ENCODE measurements at places on chromosomes 12 and 14.

DNA sequence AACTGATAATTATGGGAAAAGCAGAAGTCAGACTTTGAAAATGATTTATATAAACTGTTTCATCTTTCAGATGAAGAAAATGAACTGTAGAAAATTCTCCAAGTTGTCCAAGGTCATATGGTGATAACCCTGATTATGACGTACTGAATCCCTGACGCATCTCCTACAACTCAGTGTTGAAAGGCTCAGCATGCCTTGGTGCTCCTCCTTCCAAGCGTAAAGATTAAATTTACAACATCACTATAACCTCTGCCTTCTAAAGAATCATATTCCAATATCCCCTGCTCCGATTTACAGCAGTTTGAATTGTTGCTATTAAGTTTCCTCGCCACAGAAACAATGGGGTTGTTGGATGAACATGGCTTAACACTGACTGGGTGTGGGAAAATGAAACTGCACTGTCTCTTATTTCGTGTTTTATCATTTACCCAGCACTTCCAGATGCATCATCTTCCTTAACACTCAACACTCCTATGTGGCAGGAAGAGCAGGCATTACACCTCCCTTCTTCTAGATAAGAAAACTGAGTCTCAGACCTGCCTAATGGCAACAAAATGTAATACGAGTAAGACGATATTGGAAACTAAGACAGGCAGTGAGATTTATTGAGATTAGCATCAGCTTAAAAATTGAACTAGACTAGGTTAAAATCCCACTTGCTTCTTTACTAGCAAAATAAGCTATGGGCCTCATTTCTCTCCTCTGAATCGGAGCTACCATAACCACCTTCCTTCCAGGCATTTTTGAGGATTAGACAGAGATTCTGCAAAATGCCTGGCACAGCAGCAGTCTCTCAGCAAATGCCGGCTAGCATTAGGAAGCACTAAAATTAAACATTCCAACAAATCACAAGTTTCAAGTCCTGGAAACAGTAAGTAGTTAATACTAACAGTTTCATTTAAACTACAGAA is 74.2 kb downstream of the PPM1H start:
- DNase-seq = no peak

DNA sequence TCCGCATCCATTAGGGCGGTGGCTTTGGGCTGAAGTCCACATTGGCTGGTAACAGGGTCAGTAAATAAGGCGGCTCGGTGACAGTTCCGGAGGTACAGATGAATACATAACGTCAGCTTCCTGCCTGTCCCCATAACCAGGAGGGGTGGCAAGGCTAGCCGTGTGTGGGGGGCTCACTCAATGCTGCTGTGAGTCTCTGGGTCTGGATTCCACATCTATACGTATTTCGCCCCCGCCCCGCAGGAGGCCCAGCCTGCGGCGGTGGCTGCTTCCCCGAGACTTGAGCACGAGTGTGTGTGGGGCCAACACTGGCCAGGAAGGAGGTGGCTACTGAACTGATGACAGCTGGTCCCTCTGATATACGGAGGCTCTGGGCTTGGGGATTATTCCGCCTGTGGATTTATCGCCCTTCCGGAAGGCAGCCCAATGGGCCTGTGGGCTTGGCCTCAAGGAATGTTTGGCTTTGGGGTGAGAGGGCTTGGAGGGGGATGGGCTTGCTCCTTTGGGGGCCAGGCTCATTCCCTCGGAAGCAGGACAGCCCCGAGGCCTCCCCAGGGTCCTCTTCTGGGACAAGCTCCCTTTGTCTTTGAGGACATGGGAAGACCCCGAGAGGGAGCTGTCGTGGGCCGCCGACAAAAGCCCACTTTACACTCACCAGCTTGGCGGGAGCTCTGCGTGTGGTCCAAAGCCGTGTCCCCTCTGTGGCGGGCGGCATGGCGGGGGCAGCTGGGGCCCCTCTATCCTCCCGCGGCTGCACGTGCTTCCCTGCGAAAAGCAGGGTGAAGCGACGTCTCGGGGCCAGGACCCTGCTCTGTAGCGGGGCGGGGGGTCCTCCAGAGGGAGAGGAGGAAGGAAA is 82.1 kb downstream of the KIF26A start:
- DNase-seq = no peak

DNA sequence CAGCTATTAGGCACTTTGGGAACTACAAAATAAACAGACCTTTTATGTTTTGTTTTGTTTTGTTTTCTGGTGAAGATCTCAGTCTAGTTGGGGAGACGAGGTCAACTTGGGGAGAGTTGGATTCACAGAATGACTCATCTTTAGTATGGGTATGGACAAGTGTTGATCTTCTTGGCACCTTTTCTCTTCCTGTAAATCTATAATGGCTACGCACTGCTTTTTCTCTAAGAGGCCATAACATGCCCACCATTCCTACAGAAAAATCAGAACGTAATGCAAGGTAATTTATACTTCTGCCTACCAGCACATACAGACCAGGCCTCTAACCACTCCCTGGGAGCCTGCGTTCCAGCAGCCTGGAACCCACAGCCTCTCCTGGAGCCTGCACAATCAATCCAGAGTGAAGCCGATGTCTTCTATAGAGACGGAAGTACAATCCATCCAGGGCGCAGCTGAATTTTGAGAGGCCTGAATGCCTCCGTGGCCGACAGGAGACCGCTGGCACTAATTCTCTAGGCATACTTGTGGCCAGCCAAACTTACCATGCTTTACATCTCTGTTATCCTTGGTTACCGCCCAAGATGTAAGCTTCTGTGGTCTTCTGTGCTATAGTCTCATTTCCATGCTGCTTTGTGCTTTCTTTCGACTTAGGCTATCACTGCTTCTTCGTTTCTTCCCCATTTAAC is 717 bp downstream of the PPHLN1 start:
- DNase-seq = peak; percentile 38

- DNase-seq = no peak
These were observed 102.0 kb downstream of the MGST1 start for GRCh38 chr12:16449459-16449858.

DNA sequence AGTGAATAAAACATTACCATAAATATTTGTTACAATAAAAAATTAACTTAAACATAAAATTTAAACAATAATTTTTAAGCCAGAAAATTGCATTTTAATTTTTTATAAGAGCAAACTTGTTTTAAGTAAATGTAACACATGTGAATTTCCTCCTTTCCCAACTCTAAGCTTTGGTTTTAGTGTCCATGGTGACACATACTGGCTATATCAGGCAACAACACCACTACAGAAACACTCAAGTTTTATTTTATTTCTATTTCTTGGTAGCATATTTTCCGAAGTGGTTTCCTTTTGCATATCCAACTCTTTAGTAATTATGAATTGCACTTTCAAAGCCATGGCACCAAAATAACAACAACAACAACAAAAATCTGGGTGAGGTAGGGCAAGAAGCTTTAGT is 2.2 kb downstream of the NELL2 start:
- DNase-seq = peak; percentile 41

DNA sequence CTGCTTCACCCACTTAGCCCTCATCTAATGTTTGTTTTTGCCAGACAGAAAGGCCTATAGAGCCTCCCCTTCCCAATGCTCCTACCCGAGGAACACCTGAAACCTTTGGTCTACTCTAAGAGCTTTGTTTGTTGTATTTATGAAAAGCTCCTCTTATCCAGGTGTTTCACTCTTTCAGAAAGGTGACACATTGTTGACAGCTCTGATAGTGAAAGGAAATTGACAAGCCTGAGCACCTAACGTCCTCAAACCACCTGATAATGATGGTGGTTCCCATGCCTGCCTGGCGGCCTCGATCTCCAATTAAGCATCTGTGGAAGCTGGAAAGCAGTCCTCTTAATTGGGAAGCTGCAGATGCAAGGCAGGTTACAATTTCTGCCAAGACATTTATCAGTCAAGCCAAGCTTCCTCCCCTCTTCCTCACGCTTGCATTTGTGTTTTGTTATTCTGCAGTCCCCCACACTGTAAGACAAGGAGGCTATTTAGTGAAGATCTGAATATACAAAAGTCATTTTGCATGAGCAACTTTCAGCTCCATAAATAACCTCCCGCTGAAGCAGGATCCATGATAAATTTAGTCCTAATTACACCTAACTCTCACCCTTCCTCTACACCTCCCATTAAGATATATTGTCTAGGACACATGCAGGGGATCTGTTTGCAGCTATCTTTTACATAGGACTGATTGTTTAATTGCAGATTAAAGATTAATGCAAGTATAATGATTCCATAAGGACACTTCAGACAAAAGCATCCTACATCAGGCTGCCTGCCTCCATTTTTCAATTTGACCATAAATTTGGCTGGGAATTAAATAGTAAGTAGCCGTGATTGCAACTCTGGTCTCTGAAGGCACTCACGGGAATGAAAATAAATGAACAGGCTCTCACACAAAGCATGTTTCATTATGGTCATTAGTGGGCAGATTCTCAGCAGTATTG is 288.6 kb downstream of the PDZRN4 start:
- no peak for DNase-seq

Data from NAMALWA (cell line).